Activated naive CD8-positive, alpha-beta T cell treated with anti-CD3 and anti-CD28 coated beads, Interleukin-2, amount 50 U/mL, for 16 hours (primary cell): ENCODE measurements at places on chromosomes 2 and 18.

DNA sequence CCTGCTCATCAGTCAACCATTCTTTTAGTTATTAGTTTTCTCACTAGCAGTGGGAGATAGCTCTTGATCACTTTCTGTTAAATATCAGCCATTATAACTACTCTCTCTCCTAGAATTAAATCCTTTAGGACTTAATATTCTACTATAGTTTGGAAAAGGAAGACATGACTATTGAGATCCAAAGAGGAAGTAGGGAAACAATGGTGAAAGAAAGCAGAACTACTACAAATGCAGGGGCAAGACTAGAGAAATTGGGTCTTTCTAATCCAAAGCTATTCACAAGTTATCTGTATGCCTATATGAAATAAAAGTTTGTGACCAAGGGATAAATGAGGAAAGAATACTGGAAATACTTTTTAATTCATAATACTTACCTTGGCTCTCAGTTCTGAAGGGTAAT is 65.1 kb downstream of the SRBD1 start:
- DNase-seq, result no peak

GRCh38 chr18:62384068-62384467 is 59.0 kb downstream of the TNFRSF11A start:
- DNase-seq, result no peak

DNA sequence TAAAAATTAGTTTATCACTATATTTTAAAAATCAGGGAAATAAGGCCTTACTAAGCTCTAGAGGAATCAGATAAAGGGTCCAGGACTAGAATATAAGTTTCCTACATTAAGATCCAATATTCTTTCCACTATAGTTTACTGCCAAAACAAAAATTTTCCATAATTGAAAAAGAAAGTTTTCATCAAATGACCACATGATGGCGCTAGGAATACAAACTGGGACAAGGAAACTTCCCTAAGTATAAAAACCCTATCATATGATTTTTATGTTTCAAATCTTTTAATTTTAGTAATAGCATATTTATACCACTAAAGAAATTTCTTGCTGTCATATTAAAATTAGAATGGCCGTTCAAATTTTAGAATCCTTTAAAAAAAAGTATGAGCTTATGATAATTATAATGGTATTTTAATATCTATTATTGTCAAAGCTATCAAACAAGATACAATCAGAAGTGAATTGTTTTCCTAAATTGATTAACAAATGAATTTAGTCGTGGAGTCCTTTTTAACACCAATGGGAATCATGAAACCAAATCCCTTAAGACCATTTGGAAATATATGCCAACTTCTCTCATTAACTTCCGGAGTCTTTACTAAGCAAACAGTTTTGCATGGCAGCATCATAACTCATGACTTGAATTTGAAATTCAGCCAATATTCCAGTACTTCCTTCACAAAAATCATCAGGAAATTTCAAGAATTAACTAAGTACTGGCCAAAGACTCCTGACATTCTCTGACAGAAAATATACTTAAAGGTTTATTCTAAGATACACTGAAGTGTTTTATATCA is 70.3 kb downstream of the SCN1A start:
- no peak for DNase-seq

GRCh38 chr2:119231975-119232665 is 8.5 kb downstream of the STEAP3 start:
- no peak for DNase-seq

DNA sequence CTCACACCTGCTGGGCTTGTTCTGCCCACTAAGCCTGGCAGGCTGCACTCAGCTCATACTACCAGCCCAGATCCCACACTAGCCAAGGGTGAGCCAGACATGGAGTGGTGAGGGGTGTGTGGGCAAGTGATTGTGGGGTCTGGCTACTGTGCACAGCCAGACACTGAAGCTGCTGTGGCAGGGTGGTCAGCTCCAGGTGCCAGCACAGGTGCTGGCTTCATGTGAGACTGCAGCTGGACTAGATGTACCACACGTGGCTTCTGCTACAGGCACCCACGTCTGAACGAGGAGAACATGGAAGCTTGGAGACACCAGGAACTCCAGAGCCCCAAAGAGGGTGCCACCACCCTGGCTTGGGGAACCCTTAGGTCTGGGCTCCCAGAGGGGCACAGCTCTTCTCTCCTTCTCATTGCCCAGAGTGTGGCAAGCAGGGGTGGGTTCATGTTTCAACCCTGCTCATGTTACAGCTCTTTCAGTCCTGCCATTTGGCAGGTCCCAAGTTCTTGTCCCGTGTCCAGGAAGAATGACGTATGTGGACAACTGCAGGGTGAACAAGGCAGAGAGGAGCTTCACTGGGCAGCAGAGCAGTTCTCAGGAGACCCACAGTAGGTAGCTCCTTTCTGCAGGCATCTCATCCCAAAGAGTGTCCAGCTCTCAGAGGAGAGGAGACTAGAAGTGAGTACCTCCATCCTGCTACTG is 1624.2 kb upstream of the TMEFF2 start:
- no peak for DNase-seq

DNA sequence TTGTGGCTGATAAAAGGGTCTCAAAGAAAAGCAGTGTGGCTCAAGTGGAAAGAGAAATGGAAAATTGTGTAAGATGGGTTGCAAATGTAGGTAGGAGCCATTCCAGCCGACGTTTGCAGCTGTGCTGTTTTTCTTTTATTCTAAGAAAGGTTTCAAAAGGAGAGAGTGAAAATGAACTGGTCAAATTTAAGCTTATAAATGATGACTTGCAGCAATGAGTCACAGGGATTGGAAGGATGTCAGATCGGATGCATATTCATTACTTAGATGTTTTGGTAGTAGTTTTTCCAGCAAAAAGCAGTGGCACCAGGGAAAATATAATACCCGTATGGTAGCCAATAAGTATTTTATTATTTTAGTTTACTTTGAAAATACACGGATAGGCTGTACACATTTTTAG is 79.1 kb downstream of the LRRTM4 start:
- no peak for DNase-seq

DNA sequence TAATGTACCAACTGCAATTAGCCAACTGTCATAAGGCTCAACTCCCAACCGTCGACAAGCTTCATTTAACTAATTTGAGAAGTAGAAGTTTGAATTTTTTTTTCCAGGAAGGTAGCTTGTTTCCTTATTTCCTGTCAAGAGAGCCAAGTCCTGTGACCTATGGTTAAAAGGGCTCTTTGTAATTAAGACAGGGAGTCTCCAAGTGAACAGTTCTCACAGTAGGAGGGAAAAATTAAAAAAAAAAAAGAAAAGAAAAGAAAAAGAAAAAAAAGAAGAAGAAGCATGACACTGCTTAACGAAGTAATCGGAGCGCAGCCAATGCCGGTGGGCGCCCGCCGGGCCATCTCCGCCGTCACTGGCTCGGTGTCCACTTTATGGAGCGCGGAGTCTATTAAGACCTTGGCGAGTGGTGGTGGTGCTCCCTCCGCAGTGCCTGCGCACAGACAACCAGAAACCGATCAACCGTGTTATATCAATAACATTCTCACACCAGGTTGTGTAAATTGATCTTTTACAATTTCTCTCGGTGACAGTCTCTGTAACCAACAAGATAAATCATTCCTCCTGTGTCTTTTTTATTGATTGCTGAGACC is 197.2 kb upstream of the POU3F3 start:
- no peak for DNase-seq

GRCh38 chr2:189305291-189305943 is 125.9 kb upstream of the COL5A2 start:
- no peak for DNase-seq

- no peak for DNase-seq
These were observed 216.1 kb downstream of the L3MBTL4 start for GRCh38 chr18:6198585-6198984.

GRCh38 chr2:45986509-45986908 is 310.7 kb upstream of the EPAS1 start:
- DNase-seq, result no peak

- no peak for DNase-seq
These were observed 24.8 kb downstream of the SMAD4 start for GRCh38 chr18:51054764-51055163.

GRCh38 chr18:37335409-37335736 is 230.2 kb downstream of the CELF4 start:
- DNase-seq, result no peak
